ENCODE measurements at places on chromosomes 2 and 18. TPM values are rescaled to one million over a fixed set of nuclear protein-coding genes. Genes with fewer than 3 reads are reported as not detected.

GRCh38 chr18:470661-471501, 29.6 kb downstream of the COLEC12 start:
- DNase-seq, result no peak

- DNase-seq, result no peak
Measured at GRCh38 chr2:149422991-149423338, 92.6 kb downstream of the LYPD6 start.

GRCh38 chr2:236250909-236251579, 13.2 kb downstream of the ASB18 start:
- no peak for DNase-seq

The LYG1 gene
- total RNA-seq, result 0.97 TPM

GRCh38 chr18:33404244-33404873, 36.2 kb downstream of the CCDC178 start:
- no peak for DNase-seq

- DNase-seq, result no peak
Measured at GRCh38 chr2:135636982-135637381, 104.7 kb upstream of the UBXN4 start.

DNA sequence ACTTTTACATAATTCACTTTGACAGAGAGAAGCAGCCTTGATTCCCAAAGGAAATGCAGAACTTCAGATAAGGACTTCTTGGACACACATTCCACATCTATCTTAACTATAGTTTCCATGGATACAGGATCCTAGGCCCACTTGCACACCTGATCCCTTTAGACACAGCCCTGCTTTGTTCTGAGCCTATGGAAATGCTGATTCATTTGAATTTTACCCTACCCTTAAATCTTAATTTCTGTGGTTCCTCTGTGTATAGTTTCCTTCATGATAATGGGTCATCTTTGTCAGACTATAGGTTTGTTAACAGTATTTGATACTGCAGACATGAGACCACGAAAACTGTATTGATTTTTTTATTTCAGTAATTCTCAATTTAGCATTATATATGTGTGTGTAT, 77.4 kb downstream of the ACTR3 start:
- DNase-seq, result no peak

The GALM gene
- total RNA-seq, result 10.8 TPM

The CDK15 gene
- 1.5 TPM for total RNA-seq
